ENCODE measurements at places on chromosomes 12 and 14.

- no peak for DNase-seq
These were observed 11.0 kb downstream of the VEZT start for GRCh38 chr12:95228617-95229016.

DNA sequence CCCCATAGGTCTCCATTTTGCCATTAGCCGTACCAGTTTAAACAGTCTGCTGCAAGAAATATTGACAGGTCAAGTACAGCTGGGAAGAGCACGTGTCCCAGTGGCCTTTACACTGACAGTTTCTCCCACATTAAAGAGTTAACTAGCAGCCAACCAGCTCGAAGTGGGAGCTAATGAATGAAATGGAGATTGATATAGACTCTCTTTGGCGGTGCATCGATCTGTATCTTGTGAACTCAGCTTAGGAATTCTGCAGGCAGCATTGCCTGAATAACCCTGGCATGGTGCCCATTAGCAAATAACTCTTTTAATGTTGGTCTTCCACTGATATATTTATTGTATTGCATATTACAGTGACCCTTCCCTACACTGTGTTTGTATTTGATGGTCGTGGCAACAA is 319.4 kb downstream of the EGLN3 start:
- DNase-seq = no peak

DNA sequence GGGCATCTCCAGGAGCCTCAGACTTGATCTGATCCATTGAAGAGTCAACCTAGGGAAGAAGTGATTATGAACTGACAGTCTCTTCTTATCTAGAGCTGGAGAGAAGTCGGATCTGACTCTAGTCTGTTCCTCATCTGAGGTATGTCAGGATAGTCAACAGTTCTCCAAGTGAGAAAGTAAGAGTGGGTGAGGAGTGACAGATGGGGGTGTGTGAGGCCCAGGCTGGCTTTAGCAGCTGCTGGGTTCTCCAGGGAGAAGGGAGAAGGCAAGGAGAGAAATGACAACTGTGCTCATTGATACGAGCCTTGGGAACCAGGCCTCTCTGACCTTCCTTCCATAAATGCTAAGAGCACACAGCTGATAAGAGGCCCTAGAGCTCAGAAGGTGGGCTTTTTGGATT is 53.3 kb downstream of the IRAK3 start:
- DNase-seq = no peak

DNA sequence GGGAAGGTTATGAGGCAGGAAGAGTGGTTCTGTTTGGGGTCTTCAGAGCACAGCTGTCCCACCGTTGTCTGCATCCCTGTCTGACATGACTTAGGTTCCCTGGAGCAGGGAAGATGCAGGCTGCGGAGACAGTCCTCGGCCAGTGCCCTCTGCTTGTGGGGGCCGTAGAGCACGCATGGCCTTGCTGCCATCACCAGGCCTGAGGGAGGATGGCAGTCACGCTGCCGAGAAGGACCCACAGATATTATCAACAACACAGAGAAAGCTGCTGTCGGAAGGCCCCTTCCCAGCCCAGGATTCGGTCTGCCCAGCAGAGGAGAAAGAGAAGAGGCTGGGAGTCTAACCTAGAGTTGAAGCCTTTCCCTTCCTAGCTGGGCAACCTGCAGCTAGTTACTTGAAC is 35.0 kb downstream of the ERH start:
- no peak for DNase-seq

DNA sequence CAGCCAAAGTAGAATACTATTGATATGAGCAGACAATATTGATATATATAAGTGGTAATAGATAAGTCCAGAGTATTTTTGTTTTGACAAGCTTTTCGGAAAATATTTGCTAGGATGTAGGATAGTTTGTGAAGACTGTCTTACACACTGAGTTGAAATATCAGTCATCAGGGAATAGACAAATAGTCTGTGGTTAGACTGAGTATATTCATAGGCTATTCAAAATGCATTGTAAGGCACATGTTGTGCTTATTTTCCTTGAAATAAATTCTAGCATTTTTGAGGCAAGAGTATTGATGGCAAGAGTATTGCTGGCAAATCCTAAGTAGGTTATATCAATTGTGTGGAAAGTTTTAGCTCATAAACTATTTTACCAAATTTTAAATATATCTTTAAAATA is 201.1 kb downstream of the LRIG3 start:
- DNase-seq = no peak

GRCh38 chr12:57435293-57435692 is 709 bp downstream of the INHBC start:
- no peak for DNase-seq

DNA sequence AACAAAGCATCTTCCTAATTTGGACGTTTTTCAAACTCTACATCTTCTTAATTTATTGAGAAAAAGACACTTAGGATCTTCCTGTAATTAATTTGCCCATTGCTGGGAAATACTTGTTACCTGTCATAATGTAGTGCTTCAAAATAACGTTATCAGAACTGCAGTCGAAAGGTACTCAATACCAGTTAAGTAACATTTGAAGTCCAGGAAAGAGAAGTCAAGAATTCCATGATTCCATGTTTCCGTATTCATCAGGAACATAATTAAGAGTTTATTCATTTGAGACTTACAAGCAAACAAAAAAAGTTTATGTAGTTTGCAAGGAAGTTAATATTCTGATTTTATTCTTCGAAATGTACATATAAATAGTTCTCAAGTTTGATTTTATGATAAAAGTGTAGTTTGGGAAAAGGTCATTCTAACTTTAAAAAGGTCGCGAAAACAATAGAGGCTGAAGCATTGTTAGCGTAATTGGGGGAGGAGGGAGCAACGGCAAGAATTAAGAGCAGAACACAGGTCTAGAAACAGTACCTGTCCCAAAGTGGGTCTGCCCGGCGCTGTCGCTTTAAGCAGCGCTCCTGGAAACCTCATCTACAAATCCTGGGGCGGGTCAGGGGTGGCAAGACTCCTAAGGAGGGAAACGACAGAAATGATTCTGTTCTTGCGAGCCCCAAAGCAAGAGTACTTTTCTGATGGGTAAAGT is 1.2 kb upstream of the KCNMB4 start:
- DNase-seq = no peak

- DNase-seq = no peak
These were observed 330.2 kb downstream of the ZFP36L1 start for GRCh38 chr14:68462683-68463082.

GRCh38 chr12:51530208-51530607 is 60.8 kb upstream of the SCN8A start:
- no peak for DNase-seq

DNA sequence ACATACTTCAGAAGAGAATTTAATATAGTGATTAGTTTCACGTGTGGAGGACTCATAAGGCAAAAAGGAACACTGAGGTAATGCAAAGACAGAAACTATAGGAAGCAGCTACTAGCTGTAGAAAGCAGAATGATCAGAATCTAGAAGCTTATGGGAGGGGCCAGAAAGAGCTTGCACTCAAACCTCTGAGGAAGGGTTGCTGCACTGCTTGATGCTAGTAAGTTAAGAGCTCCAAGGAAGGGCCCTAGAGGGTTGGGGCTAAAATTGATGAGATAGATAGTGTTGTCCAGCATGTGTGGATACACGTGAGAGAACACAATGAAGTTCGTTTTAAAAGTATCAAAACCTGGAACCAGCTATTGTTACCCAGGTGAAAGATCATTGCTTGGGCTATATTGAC is 311.1 kb downstream of the SLC6A15 start:
- DNase-seq = no peak

DNA sequence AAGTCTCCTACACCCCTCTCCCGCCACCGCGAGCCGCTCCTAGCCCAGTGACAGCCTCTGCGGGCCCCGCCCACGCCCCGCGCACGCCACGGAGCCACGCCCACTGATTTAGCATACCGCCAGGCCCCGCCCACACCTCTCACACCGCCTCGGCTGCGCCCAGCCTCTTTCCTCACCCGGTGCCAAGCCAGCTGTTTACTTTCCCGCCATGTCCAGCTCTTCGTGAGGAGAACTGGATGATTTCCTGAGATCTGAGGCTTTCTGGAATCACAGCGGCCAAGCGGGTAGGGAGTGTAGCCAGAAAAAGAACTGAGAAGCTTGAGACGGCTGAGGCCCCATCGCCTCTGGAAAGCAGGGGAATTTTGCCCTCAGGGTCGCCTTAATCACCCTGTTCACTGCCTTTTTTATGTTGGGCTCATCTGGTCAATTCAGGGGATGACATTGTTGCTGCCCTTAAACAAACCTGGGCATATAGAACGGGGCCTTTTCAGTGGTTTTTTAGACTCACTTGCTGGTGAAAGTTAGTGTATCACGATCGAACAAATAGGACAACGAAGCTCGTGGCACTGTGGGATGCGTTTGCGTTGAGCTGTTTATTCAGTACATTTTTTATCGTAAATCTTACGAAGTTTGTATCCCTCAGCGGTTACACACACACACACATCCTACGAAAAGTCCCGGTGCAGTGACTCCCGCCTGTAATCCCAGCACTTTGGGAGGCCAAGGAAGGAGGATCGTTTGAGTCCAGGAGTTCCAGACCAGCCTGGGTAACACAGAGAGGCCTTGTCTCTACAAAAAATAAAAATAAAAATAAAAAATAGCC is at the start of gene RNF212B:
Gene RNF212B, plus strand, starts transcription at position 165 of the 823 bp plus-strand sequence. CDS start 2,410 bp downstream, outside the sequence.
- peak; percentile 0 for DNase-seq

- no peak for DNase-seq
These were observed 395.6 kb downstream of the BCAT1 start for GRCh38 chr12:24553259-24553658.

- DNase-seq = no peak
These were observed 348.3 kb downstream of the BMP4 start for GRCh38 chr14:53608369-53608768.

- DNase-seq = no peak
These were observed 58.2 kb downstream of the LRRC74A start for GRCh38 chr14:76884394-76884793.

DNA sequence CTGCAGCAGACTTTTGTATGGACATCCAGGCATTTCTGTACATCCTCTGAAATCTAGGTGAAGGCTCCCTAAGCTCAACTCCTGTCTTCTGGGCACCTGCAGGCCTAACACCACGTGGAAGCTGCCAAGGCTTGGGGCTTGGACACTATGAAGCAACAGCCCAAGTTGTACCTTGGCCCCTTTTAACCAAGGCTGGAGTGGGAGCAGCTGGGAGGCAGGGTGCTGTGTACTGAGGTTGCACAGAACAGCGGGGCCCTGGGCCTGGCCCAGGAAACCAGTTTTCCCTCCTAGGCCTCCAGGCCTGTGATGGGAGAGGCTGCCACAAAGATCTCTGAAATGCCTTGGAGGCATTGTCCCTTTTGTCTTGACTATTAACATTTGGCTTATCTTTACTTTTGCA is 214.4 kb upstream of the LRIG3 start:
- no peak for DNase-seq

DNA sequence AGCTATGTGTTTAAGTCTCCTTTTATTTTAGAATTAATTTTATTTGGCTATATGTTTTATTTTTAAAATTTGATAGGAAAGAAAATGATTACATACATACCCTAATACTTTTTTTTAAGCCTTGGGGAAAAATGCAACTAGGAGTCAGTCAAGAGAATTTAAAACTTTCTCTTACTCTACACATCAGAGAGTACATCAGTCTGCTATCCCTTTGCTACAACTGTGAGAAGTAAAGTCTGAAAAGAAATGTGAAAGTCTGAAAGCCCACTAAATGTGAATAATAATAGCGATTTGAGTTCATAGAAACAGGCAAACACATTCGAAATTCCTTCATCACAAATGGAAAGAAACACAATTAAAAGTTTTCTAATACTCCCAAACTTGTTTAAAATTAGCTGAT is 95.0 kb downstream of the PTPRQ start:
- DNase-seq = no peak

GRCh38 chr12:66602483-66603143 is 76.3 kb downstream of the GRIP1 start:
- DNase-seq = no peak

GRCh38 chr12:113407931-113408600 is 4.4 kb upstream of the SDS start:
- no peak for DNase-seq

- no peak for DNase-seq
These were observed 3.5 kb downstream of the TTC6 start for GRCh38 chr14:37598747-37599506.

DNA sequence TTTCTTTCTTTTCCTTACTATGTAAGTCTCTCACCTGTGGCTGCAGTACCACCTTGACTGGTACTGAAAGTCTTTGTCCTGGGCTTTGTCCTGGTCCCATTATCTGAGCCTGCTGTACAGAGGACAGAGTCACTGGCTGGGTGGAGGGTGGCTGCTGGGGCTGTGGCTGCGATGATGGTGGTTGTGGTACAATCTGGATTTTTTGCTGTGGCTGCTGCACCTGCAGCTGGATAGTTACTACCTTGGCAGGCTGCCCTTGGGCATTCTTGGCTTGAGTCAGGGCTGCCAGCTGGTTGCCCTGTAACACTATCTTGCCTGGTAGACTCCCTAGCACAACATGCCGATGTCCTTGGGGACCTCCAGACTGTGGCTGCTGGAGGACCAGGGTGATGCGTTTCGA is 27.0 kb downstream of the CHD8 start:
- DNase-seq = no peak

GRCh38 chr12:127941332-127941731 is 325.6 kb upstream of the TMEM132C start:
- DNase-seq = no peak

DNA sequence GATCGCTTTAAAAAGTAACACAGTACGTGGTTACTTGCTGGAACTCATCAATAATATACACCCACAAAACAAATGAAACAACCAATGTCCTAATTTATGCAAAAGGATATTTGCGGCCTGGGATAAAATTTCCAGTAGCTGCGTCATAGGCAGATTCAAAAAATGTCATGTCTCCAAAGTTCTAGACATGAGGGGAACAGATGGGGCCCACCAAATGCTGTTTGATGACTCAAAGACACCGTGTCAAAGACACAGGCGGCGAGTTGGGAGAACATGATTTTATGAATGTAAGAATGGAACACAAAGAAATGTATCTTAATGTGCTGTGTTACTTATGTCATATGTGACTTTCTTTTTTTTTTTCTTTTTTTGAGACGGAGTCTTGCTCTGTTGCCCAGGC is 34.3 kb upstream of the NCOR2 start:
- no peak for DNase-seq

GRCh38 chr12:80857311-80857710 is 80.4 kb downstream of the LIN7A start:
- no peak for DNase-seq

Measured in NCI-H1436 treated with DMSO at 0.1 percent for 48 hours (cell line).